HAP-1 (cell line): ENCODE measurements at places on chromosomes 6 and 20.

DNA sequence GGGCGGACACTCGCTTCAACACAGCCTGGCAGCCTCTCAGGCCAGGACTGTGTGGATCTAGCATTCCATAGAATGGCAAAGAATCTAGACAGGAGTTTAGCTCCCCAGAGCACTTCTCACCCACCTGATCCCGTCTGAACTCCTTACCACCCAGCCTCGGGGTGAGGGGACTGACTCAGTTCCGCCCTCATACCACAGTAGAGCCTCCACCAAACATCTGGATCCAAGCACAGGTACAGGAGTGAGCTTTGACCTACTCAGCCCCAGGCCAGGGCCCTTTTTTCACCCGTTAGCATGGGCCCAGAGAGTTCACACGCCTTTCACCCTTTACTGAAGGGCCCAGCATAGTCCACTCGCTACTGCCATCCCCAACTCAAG is 715 bp downstream of the PSMF1 start:
- no peak for DNase-seq

DNA sequence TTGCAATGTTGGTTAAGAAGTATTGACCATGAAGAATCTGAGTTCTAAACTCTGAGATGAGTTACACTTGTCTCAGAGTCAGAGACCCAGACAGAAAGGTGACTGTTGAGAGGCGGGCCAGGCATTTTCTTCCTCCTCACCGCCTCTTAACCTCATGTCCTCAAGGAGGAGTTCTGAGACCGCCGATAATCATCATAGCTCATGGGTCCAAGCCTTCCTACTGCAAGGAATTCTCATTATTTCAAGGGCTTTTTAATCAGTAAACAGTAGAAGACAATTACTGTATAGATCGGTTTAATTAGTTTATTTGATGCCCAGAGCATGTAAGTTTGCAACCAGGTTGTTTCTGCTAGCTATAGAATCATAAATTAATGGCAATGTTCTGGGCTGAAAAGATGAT is 382.4 kb upstream of the MMS22L start:
- DNase-seq: no peak

GRCh38 chr6:52345311-52345710 is 16.6 kb upstream of the PAQR8 start:
- DNase-seq: no peak

DNA sequence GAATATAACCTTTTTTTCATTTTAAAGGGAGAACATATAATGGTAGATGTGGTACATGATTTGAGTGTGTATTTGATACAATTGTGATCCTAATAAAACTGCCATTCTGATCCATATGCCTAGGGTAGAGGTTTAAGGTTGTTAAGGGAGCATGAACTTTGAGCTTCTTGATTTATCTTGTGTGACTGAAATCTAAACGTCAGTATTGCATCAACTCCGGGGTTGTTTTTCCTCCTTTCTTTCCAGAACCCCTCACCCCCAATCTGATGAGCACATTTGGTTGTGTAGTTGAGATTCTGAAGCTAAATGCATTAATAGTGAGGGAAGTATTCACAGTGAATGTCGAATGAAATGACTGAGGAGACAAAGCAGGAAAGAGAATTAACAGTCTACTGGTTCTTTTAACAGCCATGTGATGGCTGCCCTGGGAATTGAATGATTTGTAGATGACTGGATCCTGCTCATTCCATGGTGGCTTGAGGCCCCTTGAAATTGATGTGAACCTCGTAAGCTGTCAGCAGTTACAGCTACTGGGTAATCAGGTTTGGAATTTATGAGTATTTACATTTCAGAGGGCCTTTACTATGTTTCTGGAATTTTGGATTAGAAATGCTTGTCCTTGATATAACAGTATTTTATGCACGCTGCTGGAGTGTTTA is 44.8 kb downstream of the FARS2 start:
- DNase-seq: peak; percentile 83

DNA sequence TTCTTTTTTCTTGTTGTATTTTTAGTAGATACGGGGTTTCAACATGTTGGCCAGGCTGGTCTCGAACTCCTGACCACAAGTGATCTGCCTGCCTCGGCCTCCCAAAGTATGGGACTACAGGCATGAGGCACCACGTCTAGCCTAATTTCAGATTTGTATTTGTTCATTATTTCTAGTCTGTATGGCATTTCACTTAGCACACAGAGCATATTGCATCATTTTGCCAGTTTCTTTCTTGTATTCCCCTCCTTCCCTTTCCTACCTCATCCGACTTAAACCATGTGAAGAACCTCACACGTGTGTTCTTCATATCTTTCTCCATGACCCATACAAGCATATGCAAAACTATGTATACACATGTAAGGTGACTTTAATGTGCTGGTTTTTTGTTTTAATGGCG is 470.0 kb downstream of the CBLN4 start:
- no peak for DNase-seq

- no peak for DNase-seq
Observed at GRCh38 chr20:6008254-6008653, 45.6 kb downstream of the LRRN4 start.

GRCh38 chr20:32483351-32484224 is 101.5 kb downstream of the NOL4L start:
- peak; percentile 74 for DNase-seq

DNA sequence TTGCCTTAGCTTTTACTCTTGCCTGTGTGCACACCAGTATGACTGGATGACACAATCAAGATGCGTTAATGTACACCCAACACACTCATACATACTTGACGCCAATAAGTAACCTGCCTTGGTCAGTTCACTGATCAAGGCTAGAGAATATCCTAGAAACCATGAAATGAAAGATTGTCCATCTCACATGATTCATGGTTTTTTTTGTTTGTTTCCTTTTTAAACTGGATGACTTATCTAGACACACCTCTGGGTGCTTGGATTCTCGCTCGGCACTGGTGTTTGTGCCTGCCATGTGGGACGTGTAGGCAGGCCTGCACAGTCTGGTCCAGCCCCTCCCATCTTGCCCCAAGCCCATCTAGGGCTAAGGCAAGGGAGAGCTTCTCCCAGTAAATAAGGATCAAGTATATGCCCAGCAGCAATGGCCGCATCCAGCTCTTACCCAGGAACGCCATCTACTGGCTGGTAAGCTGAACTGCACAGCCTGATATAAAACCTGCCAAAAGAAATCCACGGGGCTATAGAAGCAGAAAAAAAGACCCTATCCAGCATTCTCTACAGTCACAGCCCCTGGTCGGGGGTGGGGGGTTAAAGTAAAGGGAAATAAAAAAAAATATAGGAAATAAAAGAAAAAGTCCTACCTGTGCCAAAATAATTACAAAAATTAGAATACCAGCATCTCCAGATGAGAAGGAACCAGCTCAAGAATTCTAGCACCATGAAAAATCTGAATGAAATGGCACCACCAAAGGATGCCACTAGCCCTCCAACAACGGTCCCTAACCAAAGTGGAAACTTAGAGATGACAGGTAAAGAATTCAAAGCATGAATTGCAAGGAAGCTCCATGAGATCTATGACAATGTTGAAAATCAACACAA is 73.3 kb downstream of the OTOR start:
- peak; percentile 51 for DNase-seq

DNA sequence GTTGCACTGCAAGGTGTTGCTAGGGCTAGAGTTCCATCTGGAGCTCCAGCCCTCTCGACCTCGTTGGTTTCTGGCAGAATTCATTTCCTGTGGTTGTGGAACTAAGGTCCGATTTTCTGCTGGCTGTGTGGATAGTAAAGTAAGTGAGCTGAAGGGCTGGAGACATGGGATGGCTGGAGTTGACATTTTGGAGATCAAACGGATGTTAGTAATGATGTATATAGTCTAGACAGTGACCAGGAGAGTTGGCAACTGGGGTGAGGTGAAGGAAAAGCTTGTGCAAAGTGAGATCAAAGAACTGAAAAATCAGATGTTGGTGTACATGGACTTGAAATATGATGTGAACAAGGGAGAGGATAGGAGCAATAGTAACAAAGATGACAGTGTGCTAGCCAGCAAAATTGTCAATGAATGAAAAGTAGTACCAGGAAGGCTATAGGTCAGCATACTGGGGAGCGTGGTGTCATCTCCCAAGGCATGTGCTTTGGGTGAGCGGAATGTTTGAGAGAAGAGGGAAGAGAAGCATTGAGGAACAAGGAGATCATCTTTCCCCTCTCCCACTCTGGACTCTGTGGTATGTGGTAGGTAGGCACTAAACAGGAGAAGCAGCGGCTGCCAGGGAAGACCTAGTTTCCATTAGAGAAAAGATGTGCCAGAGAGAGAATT is 7.8 kb downstream of the QRSL1 start:
- DNase-seq: no peak

DNA sequence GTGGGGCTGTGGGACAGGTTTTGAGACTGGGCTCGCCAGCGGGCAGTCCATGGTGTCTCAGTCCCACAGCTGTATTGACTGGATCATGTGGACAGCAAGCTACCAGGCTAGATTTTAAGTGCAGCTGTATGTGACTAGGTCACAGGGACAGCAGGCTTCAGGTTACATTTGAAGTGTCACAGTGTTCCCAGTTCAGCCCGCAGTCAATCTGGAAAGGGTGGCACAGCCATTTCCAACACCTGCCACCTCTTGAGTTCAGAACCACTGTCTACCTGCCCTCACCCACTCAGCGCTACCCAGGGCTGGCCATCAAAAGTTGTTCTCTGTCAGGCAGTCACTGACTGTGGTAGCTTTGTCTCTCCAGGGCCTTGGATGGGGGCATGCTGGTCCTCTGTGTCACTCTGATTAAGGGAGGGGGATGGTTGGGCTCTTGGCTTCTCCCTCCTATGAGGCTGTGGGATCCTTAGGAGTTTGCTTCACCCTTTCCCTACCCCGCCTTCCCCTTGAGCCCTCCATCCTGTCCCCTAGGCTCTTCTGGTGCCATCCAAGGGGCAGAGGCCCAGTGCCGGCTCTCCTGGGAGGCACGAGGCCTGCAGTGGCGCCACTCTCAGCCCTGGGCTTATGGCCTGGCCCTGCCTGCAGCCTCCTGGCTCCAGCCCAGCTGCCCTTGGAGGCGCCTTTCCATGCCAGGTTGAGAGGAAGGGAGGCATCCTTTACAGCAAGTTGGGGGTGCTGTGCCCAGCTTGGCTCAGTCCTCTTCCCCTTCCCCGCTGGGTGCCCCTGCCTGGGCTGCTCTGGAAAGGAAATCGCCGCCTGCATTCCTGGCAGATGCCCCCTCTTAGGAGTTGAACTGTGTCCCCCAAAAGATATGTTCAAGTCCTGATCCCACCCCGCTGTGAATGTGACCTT is 44.9 kb downstream of the PNLDC1 start:
- DNase-seq: no peak

GRCh38 chr6:9225441-9225871 is 790.1 kb upstream of the SLC35B3 start:
- no peak for DNase-seq

GRCh38 chr6:72504406-72504805 is 117.5 kb upstream of the KCNQ5 start:
- DNase-seq: no peak

DNA sequence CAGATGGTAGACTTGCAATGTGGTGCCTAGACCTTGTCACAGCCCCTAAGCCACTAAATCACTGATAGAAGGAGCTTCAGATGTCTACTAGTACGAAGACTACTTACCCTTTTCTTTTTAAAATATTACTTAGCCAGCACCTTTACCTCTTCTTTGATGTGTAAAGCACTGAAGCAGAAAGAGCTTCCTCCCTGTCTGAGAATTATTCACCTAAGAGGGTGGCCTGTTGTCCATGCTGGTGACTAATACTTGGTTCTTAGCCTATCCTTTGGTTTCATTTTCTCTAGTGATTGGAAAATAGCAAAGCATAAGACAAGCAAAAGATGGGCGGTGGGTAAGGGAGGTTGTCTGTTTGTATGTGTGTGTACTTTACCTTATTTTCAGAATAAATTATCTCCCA is 794.6 kb downstream of the TFAP2A start:
- no peak for DNase-seq

DNA sequence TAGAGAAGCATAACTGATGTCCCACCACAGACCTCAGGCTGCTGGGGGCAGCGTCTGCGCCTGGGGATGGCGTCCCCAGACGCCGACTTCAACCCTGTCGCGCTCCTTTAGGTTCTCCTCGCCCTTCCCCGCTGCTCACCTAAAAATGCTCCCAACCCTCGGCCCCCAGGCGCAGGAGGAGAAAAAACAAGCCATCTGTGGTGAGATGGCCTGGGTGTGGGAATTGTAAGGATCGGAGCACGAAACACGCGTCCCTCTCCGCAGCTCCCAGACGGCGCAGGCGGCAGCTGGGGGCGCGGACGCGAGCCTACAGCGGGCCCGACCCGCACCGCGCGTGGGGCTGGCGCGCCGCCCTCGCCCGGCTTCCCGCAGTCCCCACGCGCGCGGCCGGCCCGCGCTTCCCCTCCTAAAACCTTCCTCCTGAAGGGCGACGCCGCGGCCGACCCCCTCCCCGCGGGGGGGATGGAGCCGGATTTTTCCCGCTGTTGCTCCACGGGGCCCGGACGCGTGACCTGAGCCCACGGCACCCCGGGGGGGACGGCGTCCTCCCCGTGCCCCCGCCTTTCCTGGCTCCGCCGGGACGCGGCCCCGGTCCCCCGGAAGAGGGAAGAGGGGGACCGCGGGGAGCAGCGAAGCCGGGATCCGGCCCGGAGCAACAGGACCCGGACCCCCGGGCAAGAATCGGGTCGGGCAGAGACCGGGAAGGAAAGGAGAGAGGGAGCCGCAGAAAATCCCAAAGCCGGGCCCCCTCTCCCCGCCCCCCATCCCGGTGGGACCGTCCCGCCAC is 611 bp downstream of the EPB41L2 start:
- DNase-seq: peak; percentile 45

- no peak for DNase-seq
Observed at GRCh38 chr20:57030611-57031600, 235.5 kb downstream of the BMP7 start.

DNA sequence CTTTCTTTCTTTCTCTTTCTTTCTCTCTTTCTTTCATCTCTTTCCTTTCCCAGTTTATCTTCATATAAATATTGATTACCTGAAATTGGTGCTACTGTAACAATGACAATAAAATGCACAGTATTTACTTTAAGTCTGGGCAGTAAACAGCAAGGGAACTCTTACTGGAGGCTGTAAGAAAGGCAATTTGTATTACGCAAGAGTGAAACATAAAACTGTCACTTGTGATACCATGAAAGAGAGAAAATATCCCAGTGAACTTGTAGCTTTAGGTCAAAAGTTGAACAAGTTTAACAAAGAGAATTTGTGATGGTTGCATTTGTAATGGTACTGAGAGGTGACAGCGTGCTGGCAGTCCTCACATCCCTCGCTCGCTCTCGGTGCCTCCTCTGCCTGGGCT is 80.0 kb downstream of the EYS start:
- DNase-seq: no peak

DNA sequence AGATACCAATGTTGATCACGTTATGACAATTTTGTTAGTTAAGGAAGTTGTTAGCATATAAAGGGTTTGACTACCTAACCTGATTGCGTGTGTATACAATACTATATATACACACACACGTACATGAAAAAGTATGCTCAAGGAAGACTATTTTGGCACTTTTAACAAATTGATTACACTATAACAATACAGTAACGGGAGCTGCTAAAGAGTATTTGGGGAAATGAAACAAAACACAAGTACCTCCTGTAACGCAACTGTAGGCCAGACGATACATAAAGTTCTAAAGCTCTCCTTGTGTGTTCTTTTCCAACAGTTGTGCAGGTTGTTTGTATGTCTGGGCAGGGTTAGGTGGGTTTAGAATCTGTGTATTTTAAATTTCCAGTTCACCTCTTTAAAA is 98.7 kb downstream of the PLEKHG1 start:
- no peak for DNase-seq
